Kidney glomerular epithelial cell (primary cell): ENCODE measurements at places on chromosomes 6 and 20.

DNA sequence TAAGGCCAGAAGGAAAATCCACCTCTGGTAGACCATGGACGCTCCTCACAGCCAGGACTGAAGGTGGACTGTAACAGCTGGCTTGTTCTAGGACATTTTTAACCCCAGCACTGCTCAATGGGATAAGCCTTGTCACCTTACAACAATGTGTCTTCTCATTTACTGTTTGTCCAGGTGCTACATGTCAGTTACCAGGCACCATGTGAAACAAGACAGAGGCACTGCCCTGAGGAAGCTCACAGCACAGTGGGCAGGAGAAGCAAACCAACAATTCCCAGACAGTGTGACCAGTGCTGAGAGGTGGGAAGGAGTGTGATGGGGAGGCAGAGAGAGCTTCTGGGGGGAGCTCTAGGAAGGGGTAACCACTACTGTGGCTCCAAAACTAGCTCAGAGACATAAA, 10.7 kb downstream of the SNHG17 start:
- DNase-seq: no peak

DNA sequence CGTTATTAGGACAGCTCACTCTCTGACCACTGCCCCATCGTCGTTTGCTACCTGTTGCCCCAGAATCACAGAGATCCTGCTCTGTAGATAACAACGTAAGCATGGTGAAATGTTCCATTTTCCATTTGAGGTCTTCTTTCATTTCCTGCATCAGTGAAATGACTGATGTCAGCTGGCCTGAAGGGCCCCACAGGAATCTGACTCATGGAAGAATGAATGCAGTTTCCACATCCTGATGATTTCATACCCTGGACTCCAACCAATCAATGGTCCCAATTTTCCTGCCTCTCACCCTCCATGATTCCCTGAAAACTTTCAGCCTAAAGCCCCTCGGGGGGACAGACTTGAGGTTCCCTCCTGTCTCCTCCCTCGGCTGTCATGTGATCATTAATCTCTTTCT, 394.4 kb upstream of the CDH4 start:
- DNase-seq: no peak

- no peak for DNase-seq
These were observed 62.0 kb downstream of the EZR start for GRCh38 chr6:158756977-158757752.

GRCh38 chr6:155126727-155127439, 131.8 kb downstream of the TIAM2 start:
- DNase-seq: peak; percentile 70

DNA sequence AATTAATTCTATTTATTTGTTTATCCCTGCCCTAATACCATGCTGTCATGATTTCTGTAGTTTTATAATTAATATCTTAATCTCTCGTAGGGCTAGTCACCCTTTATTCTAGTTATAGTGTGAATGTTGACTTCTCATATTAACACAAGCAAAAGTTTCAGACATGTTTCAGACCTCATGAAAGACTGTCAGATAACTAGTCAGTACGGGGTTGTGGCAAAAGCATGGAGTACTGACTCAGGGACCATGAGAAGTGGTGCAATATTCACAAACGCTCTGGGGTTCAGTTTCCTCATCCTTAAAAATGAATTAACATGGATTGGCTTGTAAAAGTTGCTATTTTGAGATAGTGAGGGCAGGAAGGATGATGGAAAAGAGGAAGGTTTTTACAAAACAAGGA, 148.9 kb downstream of the TMEM200A start:
- no peak for DNase-seq

DNA sequence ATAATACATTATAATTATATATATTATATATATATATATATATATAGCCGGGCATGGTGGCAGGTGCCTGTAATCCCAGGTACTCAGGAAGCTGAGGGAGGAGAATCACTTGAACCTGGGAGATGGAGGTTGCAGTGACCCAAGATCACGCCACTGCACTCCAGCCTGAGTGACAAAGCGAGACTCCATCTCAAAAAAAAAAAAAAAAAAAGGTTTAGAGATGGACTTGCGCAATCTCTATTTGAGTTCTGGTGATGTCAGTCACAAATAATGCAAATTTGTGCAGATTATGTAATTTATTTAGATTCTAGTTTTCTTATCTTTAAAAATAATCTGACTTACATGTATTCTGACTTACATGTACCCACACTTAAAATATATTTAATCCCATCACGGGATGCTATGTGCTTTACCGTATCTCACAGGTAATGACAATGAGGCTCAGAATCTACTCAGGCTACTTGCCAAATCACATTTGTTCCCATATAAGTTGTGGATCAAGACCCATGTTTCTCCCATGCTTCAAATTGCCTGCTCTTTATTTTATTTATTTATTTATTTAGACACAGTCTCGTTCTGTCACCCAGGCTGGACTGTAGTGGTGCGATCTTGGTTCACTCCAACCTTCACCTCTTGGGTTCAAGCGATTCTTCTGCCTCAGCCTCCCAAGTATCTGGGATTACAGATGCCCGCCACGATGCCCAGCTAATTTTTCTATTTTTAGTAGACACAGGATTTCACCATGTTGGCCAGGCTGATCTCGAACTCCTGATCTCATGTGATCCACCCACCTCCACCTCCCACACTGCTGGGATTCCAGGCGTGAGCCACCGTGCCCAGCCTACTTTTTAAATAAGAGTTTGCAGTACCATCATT, 7.6 kb upstream of the UST start:
- no peak for DNase-seq

- DNase-seq: no peak
These were observed 64.0 kb downstream of the STXBP5 start for GRCh38 chr6:147268254-147268653.

DNA sequence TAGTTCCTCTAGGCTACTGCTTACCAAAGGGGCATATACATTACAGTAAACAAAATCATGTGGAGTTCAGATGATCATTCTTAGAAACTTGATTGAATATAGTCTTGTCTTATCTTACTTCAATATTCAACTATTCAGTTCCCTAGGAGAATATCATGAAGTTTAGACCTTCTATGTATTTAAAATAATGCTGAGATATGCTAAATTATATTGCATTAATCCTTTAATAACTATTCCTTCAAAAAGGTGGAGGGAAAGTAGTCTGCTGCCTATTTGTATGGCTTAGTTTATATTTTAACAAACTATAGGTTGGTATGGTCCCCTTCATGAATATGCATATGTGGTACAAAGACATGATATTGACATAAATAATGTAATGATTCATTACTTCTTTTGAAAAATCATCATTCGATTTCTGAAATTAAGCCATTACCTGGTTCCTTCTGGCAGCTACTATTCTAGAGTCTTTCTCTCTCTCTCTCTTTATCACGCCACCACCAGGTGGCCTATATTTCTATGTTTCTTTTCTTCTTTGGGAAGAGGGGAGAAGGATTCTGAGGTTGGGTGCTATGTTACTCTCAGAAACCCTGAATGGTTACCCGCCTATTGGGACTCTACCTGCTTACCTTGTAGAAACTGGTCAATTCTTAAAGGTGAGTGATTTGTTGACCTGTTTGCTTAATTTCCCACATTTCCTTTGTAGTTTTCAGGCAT, 855.8 kb downstream of the HACE1 start:
- no peak for DNase-seq

GRCh38 chr6:3789018-3789895, 37.7 kb upstream of the PXDC1 start:
- DNase-seq: peak; percentile 16

- DNase-seq: no peak
These were observed 19.3 kb downstream of the ZNF217 start for GRCh38 chr20:53574259-53574789.

DNA sequence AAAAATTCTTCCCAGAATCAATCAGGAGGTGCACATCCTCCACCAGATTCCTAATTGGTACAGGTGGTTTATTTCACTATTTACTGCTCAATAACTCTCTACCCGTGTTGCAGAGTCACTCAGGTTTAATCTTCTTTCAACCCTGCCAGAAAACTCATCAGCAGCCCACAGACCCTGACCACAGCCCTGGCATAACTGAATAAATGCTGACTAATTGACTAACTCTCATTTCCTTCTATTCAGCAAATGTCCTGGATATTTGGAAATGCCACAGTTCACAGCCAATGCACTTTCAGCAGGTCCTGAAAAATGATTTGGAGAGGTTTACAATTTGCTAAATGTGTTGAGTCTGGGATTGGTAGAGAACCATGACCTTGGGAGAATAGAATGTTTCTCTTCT, 62.3 kb downstream of the TRMT6 start:
- peak; percentile 8 for DNase-seq

DNA sequence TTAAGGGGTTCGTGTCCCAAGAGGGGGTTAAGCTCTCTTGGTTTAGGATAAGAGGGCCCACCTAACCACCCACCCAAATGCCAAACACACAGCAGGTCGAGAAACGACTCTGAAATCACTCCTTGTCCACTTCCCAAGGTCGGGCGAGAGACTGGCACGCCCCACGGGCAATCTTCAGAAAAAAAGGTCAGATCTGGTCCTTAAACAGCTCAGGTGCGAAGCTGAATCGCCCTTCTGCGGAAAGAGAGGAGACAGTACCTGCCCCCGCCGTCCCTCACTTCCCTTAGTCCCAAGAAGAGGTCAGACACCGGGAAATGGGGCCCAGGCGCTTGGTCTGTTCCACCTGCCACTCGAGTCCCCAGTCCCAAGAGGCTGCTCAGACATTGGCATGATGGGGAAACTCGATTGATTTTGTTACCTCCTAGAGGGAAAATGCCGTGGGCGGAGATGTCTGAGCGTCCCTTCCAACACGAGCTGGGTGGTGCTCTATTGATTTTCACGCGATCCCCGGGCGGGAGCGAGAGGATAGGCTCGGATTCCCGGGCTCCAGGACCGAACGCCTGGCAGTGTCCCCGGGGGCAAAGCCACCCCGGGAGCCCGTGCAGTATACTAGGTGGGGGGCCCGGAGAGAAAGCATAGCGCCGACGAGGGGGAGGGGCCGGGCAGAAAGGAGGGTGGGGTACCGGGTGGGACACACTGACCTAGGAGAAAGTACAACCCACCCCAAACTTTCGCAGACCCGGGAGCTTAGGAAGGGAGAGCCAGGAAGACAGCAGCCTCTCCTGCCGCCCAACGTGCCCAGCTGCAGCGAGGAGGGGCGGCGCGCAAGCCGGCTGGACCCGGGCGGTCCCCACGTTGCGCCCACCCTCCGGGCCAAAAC, 1.1 kb upstream of the SAMD5 start:
- DNase-seq: no peak

DNA sequence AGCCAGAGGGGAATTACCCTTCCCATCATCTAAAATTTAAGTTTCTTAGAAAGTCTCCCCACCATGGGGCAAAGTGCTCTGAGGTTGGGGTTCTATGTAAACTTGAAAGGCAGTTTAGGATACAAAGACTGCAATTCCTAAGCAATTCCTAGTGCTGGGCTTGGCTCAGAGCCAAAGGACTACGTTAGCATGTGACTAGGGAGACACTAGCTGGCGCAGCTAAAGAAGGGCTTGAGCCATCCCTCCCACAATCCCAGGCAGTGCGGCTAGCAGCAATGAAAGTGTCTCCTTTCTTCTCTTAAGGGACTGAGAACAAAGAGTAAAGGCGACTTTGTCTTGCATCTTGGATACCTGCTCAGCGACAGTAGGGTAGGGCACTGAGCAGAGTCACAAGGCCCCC, 306.6 kb upstream of the FKBP1C start:
- no peak for DNase-seq

DNA sequence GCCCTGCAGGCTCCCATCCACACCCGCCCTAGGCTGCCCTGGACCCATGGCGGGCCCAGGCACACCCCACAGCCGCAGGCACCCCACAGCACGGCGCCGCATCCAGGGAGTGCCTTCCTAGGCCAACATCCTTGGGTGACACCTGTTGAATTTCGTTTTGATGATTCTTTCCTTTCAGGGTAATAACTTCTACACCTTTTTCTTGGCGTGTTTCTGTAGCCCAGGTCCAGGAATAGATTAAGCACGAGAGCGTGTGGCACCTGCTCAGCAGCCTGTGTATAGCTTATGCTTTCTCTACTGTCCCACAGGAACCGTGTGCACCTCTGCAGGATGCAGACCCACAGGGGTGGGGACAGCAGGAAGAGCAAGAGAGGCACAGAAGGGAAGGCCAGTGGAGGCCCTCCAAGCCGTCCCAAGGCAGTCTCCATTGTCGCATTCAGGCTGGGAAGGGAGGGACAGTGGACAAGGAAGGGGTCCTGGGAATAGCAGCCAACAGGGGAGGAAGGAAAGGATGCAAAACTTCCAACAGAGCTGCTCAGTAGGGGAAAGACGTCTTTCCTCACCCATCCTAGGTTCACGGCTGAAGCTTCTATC, 118.1 kb upstream of the AFDN start:
- no peak for DNase-seq

- peak; percentile 61 for DNase-seq
These were observed 13.1 kb downstream of the BTNL2 start for GRCh38 chr6:32393665-32394420.

DNA sequence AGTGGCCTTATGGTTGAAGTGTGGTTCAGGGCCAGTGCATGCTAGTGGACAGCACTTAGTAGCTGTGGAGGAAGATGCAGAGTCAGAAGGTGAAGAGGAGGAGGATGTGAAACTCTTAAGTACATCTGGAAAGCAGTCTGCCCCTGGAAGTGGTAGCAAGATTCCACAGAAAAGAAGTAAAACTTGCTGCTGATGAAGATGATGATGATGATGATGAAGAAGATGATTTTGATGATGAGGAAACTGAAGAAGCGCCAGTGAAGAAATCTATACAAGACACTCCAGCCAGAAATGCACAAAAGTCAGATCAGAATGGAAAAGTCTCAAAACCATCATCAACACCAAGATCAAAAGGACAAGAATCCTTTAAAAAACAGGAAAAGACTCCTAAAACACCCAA, 28.9 kb downstream of the MDFI start:
- DNase-seq: no peak

GRCh38 chr6:125738276-125738675, 11.2 kb upstream of the HEY2 start:
- DNase-seq: no peak

DNA sequence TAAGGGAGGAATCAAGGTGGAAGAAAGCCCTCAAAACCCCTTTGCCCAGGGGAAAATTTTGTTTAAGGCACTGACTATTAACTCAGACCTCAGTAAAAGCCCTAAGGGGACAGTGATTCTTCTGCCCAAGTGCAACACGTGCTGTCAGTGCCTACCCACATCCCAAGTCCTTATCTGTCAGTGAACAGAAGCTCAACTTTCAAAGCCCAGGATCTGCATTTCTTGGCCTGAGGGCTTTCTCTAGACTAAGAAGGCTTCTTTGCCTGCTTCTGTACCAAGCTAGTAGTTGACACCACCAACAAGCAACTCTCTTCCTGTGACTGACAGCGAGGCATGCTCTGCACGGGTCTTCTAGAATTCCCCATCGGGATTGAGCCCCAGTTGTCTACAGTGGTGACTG, 416.0 kb upstream of the SPTLC3 start:
- no peak for DNase-seq

DNA sequence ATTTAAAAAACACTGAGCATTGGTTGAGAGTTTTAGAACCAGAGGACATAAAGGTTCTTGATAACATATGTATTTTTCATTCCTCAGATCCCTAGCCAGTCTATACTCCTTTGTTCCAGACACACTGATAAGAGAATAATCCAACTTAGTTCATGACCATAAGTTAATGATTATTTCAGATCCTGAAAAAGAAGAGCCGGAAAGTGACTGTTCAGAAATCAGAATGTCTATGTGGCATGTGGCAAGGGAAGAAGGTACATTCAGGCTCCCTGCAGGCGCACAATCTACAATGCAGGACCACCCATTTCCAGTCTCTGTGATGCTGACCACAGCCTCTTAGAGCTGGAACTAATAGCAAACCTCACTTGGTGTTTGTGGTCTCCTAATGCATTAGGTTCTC, 666.7 kb upstream of the AGPAT4 start:
- no peak for DNase-seq

- no peak for DNase-seq
These were observed 31.0 kb downstream of the ELOVL2 start for GRCh38 chr6:11012976-11013720.

- no peak for DNase-seq
These were observed 60.1 kb downstream of the MTHFD1L start for GRCh38 chr6:150925590-150925928.
